Naive thymus-derived CD8-positive, alpha-beta T cell (primary cell): ENCODE measurements at places on chromosomes 6 and 20.

- no peak for DNase-seq
Observed at GRCh38 chr6:169528755-169529154, 173.1 kb downstream of the WDR27 start.

- DNase-seq = peak; percentile 83
Observed at GRCh38 chr20:3846740-3847428, at the start of gene MAVS. Gene MAVS (plus strand): TSS chr20:3846834. CDS start chr20:3854625, 7,791 bp downstream.

GRCh38 chr6:127737768-127738167, 160.8 kb downstream of the C6orf58 start:
- DNase-seq = no peak

- DNase-seq = no peak
Observed at GRCh38 chr6:133380723-133381122, 139.6 kb downstream of the EYA4 start.

GRCh38 chr6:73965539-73966029, 269.6 kb downstream of the CD109 start:
- no peak for DNase-seq

- no peak for DNase-seq
Observed at GRCh38 chr20:59032713-59033059, 551 bp upstream of the ATP5F1E start.

- no peak for DNase-seq
Observed at GRCh38 chr6:168180548-168181011, 101.6 kb upstream of the FRMD1 start.
